Ascending aorta (tissue), 2 donors: ENCODE measurements at places on chromosomes 1 and 21.

DNA sequence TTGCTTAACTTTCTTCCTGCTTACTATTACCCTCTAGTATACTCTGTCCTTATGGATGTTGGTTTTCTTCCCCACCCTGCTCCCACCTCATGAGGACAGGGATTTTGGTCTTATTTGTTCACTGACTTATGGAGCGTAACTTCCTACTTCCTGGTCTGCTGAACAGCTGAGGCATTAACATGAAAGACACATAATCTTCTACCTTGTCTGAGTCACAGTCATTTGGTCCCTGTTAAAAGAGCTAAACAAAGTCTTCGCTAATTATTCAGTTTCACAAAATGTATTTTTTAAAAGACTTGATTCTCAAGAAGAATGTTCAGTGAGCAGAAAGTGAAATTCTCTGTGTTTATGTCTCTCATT is 18.5 kb downstream of the RNASEL start:
- no peak for DNase-seq

DNA sequence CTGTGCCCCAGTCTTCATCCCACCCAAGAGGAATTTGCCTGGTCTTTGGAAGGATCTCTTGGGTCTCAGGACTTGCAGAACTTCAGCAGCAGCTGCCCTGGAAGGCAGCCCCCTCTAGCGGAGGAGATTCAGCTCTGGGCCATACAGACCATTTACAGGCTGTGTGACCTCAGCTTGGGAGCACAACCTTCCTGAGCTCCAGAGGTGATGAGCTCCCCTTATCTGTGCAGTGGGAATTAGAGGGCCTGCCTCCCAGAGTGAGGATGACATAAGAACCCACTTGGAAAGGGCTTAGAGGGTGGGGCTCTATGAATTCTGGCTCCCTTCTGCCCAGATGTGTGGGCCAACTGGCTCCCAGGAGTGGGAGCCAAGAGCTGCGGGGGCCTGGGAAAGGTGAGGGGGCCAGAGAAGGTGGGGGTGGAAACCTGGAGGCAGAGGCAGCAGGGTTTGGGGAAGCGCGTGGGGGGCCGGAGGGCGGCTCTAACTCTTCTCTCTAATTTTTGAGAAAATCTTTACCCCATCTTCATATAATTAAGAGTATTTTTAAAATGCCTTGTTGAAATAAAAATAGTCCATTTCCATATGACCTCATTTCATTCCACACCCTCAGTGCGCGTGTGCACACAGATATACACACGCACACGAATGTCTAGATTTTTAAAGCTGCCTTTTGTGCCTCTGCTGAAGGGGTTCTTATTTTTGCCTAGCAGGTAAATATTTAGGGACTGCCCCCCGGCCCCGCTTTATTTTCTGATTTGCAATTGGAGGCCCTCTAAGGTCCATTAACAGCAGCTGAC is 21.5 kb downstream of the EPHB2 start:
- DNase-seq = no peak

GRCh38 chr1:228307218-228308023 is 99.2 kb downstream of the TRIM11 start:
- no peak for DNase-seq

- DNase-seq = no peak
Observed at GRCh38 chr1:157099633-157100009, at the start of gene ETV3L. Gene ETV3L (minus strand): TSS chr1:157099808. CDS start chr1:157099523, 285 bp downstream.

DNA sequence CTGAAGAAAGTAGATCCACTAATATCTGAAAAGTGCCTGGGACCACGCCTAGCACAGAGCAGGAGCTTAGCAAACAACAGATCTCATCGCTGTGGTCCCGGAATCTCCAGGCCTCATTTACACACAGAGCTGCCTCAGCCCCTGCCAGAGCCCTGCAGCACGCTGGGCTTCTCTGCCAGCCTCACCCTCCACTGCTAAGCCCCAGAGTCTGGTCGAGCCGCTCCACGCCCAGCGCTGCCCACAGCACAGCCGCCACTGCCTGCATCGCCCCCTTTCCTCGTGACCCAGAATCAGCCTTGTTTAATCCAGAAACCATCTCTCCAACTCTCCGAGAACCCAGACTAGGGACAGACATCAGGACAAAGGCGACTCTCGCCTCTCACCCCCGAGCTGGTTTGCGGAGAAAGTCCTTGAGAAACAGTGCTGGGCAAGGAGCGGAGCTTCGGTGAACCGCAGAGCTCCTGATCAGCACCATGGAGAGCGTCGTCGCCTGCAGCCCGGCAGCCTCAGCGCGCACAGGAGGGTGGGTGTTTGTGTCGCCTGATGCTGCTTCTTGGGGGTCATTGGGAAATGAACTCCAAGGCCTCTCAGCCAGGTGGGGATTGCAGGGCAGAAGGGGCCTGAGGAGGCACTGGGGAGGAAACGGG is 145.1 kb downstream of the NPHP4 start:
- DNase-seq = no peak
